ENCODE measurements at places on chromosomes 2 and 18.

DNA sequence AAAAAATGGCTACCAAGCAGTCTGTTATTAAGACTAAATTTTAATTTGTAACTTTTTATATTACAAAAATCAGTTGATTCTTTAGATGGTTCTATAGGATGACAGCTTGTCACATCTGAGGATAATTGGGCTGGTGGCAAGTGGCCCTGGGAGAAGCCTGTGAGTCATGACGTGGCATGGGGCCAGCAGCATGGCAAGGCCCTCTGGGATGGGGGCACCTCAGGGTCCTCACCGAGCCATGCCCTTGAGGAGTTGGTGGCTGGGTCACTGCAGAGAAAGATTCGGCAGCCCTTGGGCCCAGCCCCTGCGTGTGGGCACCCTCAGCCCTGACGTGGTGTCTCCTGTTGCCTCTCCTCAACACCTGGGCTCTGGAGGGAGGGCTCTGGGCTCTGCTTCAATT is 49.7 kb downstream of the STK25 start:
- no peaks in the 10 kb centered on the region for H3K4me1 ChIP-seq
- no peaks in the 10 kb centered on the region for H3K27me3 ChIP-seq
- H3K36me3 ChIP-seq = no peaks in the 10 kb centered on the region
- no peak overlapping the region for H3K27ac ChIP-seq
- H3K4me3 ChIP-seq = no peak overlapping the region
- DNase-seq = no peak

- H3K36me3 ChIP-seq = no peaks in the 10 kb centered on the region
- no peak overlapping the region for H3K27ac ChIP-seq
- no peaks in the 10 kb centered on the region for H3K4me1 ChIP-seq
These were observed 26.8 kb upstream of the MYO1B start for GRCh38 chr2:191218292-191218898.

DNA sequence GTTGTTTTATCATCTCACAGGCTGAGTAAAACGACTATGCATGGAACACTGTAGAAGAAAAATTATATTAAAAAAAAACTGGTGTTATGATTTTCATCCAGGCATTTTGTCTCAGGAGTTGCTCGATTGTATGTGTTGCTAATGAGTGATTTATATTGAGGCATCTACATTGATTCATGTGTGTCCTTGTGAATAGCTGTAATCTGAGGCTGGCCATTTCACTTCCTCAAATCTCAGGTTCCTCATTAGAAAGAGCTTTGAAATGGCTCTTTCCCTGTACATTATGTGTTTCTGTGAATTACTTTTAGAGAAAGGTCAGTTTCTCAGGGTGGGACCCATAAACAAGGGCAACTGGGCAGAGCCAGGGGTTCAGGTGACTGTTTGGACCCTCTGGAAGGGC is 2.3 kb downstream of the IL18R1 start:
- H3K36me3 ChIP-seq = no peaks in the 10 kb centered on the region
- no peak for DNase-seq
- H3K27ac ChIP-seq = no peak overlapping the region
- H3K4me3 ChIP-seq = no peak overlapping the region
- no peaks in the 10 kb centered on the region for H3K27me3 ChIP-seq

- no peaks in the 10 kb centered on the region for H3K27me3 ChIP-seq
- DNase-seq = no peak
- H3K4me1 ChIP-seq = peaks cover 7% of the 10 kb centered on the region
- H3K27ac ChIP-seq = no peak overlapping the region
These were observed 38.1 kb upstream of the LCLAT1 start for GRCh38 chr2:30408961-30409387.

DNA sequence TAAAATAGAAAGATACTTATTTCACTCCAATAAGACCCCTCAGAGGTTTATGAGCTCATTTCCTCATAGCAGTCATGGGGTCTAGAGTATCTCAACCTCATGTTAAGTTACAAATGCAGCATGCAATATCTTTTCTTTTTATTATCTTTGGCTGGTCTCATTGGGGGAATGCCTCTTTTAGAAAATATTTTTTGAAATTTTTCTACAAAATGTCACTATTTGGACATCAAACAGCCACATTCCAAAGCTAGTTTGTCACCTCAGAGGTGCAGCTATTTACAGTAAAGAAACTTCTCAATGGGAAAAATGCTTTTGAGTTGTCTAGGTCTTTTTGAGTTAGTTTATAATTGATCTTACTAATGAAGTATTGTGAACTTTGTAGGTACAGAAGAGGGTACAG is 370.7 kb upstream of the LRATD1 start:
- no peaks in the 10 kb centered on the region for H3K27me3 ChIP-seq
- H3K36me3 ChIP-seq = no peaks in the 10 kb centered on the region
- H3K4me1 ChIP-seq = no peaks in the 10 kb centered on the region
- DNase-seq = no peak
- H3K4me3 ChIP-seq = no peak overlapping the region

- H3K4me1 ChIP-seq = peaks cover 14% of the 10 kb centered on the region
- H3K36me3 ChIP-seq = no peaks in the 10 kb centered on the region
- H3K27me3 ChIP-seq = no peaks in the 10 kb centered on the region
- no peak overlapping the region for H3K4me3 ChIP-seq
These were observed 25.7 kb downstream of the RAB10 start for GRCh38 chr2:26059542-26059941.

GRCh38 chr2:38207168-38207567 is 131.2 kb upstream of the CYP1B1 start:
- no peaks in the 10 kb centered on the region for H3K36me3 ChIP-seq
- DNase-seq = no peak
- no peaks in the 10 kb centered on the region for H3K4me1 ChIP-seq
- no peak overlapping the region for H3K27ac ChIP-seq
- H3K27me3 ChIP-seq = no peaks in the 10 kb centered on the region

GRCh38 chr2:147288131-147288530 is 556.7 kb upstream of the ACVR2A start:
- H3K4me1 ChIP-seq = no peaks in the 10 kb centered on the region
- H3K27me3 ChIP-seq = no peaks in the 10 kb centered on the region

- H3K4me3 ChIP-seq = no peak overlapping the region
- H3K27me3 ChIP-seq = no peaks in the 10 kb centered on the region
- H3K27ac ChIP-seq = no peak overlapping the region
- H3K4me1 ChIP-seq = no peaks in the 10 kb centered on the region
These were observed 26.9 kb downstream of the SNORC start for GRCh38 chr2:232896720-232897597.

DNA sequence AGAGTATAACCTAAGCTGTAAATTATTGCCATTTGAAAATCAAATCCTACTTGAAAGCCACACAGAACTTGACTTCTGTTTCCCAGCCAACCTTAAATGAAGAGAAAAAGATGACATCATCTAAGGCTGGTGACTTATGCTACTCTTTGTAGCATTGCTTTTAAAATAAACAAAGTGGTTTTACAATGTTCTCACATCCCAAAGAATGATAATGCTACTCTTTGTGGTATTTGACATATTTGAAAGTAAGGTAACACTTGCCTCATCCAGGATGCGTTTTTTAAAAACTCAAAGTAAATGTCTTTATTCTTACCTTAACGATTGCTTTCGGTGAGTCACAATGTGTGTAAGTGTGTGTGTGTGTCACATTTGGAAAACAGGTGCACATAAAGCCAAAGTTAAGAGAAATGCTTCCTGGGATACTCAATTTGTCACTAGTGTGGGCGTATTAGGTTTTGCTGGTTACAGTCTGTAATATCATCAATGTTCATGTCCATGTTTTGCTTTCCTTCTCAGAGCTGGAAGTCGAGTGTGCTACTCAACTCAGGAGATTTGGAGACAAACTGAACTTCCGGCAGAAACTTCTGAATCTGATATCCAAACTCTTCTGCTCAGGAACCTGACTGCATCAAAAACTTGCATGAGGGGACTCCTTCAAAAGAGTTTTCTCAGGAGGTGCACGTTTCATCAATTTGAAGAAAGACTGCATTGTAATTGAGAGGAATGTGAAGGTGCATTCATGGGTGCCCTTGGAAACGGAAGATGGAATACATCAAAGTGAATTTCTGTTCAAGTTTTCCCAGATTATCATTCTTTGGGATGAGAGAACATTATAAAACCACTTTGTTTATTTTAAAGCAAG is 2.6 kb downstream of the PMAIP1 start:
- peak overlapping the region; percentile 85 for H3K27ac ChIP-seq
- H3K27me3 ChIP-seq = no peaks in the 10 kb centered on the region
- no peak for DNase-seq
- H3K4me1 ChIP-seq = peaks cover 56% of the 10 kb centered on the region
- no peaks in the 10 kb centered on the region for H3K36me3 ChIP-seq
- no peak overlapping the region for H3K4me3 ChIP-seq

DNA sequence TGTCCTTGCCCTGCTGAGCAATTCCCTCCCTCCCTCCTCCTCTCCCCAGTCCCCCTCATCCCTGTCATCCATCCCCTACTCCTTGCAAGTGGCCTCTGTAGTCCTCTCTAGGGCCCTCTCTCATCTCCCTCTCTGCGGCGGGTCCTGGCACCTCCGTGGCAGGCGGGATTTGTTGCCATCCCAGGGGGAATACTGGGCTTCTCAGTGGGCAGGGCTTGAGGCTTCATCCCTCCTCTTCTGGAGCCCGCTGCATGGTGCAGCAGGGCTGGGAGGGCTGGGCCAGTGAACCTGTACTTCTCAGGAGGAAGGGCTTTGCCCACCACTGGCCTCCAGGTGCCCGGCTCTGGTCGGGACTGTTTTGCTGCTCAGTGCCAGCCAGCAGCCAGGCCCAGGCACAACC is 216.2 kb downstream of the TFCP2L1 start:
- no peak overlapping the region for H3K27ac ChIP-seq
- no peaks in the 10 kb centered on the region for H3K27me3 ChIP-seq
- H3K36me3 ChIP-seq = no peaks in the 10 kb centered on the region
- no peaks in the 10 kb centered on the region for H3K4me1 ChIP-seq
- no peak for DNase-seq

DNA sequence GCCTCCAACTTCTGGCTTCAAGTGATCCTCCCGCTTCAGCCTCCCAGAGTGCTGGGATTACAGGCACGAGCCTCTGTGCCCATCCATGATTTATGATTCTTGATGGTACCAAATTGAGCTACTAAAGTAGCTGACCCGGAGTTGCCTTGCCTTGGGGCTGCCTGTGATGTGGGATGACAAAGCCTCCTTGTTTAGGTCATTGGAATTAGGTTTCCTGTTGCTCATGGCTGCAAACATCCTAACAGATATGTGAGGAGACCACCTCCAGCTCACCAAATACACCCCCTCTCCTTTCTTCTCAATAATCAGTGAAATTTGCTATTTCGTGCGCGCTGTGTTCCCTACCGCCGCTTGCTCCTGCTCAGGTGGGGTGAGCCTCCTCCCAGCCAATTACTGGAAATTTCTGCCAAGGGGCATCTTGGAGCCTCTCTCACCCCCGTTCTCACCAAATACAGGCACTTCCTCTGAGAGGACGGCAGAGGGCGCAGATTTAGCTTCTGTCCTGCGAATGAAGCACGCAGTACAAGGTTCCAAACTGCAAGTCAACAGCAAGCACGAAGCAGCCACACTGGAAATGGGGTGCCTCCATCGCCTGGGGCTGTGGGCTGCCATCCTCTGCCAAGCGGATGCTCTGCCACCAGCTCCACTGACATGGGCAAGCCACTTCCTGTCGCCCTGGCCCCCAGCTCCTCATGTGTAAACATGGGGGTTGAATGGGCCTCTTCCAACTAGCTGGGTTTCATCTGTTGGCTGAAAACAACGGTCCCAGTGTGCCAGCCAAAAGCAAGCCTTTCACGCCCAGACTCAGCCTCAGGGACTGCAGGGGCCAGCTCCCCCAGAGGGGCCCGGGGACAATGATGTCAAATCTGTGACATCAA is 71.7 kb downstream of the NCAPH start:
- peaks cover 30% of the 10 kb centered on the region for H3K4me1 ChIP-seq
- H3K27ac ChIP-seq = peak overlapping the region; percentile 13
- H3K36me3 ChIP-seq = no peaks in the 10 kb centered on the region
- peak; percentile 89 for DNase-seq

DNA sequence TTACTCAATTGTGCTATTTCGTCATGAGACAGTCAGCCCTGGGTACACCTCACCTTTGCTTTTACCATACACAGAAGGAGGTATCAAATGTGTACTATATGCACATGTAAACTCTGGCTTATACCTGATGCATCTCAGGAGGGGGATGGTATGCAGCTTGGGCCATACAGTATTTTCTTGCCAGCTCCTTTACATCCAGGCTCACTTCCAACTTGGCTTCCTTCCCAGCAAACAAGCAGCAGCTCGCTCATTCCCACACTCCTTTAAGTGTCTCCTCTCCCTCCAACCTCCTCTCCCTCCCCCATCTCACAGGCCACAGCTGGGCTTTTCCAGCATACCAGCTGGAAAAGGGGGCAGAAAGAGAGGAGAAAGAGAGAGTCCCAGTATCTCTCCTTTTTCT is 9.6 kb downstream of the MARCHF4 start:
- H3K27ac ChIP-seq = no peak overlapping the region
- DNase-seq = no peak
- H3K4me1 ChIP-seq = no peaks in the 10 kb centered on the region
- no peak overlapping the region for H3K4me3 ChIP-seq
- no peaks in the 10 kb centered on the region for H3K36me3 ChIP-seq
- no peaks in the 10 kb centered on the region for H3K27me3 ChIP-seq

- H3K4me3 ChIP-seq = no peak within 1 kb of the TSS
- H3K27me3 ChIP-seq = no peaks in the 10 kb centered on the region
- H3K27ac ChIP-seq = no peak within 1 kb of the TSS
- no peaks in the 10 kb centered on the region for H3K36me3 ChIP-seq
- H3K4me1 ChIP-seq = no peaks in the 10 kb centered on the region
These were observed at the start of gene COLEC12 for GRCh38 chr18:500632-501405. TSS of gene COLEC12 (minus strand) at chr18:500701. CDS start at chr18:500514, 187 bp downstream.

GRCh38 chr2:8197101-8197500 is 484.8 kb upstream of the ID2 start:
- H3K36me3 ChIP-seq = no peaks in the 10 kb centered on the region
- H3K27me3 ChIP-seq = no peaks in the 10 kb centered on the region
- no peak overlapping the region for H3K4me3 ChIP-seq
- DNase-seq = no peak
- no peak overlapping the region for H3K27ac ChIP-seq

DNA sequence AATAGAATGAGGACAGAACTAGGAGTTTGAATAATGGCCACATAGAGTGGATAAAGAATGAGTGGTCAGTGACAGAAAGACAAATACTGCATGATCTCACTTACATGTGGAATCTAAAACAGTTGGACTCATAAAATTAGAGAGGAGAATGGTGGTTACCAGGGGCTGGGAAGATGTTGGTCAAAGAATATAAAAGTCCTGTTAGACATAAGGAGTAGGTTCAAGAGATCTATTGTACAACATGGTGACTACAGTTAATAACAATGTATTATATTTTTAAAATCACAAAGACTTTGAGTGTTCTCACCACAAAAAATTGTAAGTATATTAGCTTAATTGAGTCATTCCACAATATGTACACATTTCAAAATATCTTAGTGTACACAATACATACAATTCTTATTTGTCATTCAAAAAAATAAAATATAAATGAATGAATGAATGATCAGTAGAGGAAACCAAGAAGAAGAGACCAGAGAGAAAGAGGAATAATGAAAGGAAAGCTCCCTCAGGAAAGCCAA is 177.9 kb upstream of the VRK2 start:
- no peaks in the 10 kb centered on the region for H3K27me3 ChIP-seq
- no peak for DNase-seq
- no peak overlapping the region for H3K27ac ChIP-seq
- no peaks in the 10 kb centered on the region for H3K4me1 ChIP-seq
- H3K36me3 ChIP-seq = no peaks in the 10 kb centered on the region
- no peak overlapping the region for H3K4me3 ChIP-seq

DNA sequence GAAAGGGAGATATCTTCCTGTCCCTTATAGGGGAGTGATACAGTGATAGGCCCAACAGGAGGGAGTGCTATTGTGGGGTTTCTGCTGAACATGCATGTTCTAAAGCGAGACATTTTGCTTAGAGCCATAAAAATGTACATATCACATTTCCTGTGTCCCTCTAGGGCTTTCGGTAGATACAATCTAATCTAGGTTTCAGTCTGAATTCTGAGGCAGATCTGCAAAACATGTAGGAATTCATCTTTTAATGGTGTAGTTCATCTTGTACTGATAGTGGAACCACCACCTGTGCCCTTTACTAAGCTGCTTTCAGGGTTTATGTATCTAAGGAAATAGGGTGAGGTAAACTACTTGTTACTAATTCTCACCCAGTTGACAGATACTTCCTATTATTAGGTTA is 73.8 kb downstream of the SPTBN1 start:
- no peak overlapping the region for H3K4me3 ChIP-seq
- no peaks in the 10 kb centered on the region for H3K36me3 ChIP-seq
- no peak overlapping the region for H3K27ac ChIP-seq

Data from CD8-positive, alpha-beta memory T cell (primary cell).